ENCODE measurements at places on chromosomes 11 and 22.

GRCh38 chr11:30457087-30457486 is 129.1 kb downstream of the MPPED2 start:
- no peak for DNase-seq

DNA sequence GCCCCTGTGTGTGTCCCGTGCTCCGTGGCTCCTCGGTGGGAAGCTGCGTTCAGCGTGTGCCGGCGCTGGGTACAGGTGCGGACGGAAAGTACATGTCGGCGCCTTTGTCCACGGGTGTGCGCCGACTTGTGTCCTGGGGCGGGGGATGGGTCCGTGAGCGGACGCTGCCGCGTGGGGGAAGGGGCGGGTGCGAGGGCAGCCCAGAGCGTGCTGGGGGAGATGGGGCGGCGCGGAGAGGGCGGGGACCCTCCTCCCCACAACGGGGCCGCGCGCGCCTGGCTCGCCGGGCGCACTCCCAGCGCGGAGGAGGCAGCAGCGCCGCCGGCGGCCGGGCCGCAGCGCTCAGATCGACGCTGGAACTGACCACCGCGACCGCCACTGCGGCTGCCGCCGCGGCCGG is 33.6 kb upstream of the RELT start:
- no peak for DNase-seq

DNA sequence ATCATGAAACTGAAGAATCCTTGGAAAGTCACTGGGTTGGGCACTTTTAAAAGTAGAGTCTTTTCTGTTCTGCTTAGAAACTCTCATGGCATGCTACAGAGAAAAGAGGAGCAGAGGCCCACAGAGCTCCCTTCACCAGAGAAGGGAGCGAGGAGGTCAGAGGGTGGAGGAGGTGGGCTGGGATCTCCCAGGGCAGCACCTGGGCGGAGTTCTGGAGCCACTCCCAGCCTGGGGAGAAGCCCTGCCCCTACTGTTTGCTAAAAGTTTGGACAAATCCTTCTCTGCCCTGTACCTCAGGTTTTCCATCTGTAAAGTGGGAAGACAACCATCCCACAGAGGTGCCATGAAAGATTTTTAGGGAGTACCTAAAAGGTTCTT is 299.1 kb downstream of the KIRREL3 start:
- DNase-seq: no peak

DNA sequence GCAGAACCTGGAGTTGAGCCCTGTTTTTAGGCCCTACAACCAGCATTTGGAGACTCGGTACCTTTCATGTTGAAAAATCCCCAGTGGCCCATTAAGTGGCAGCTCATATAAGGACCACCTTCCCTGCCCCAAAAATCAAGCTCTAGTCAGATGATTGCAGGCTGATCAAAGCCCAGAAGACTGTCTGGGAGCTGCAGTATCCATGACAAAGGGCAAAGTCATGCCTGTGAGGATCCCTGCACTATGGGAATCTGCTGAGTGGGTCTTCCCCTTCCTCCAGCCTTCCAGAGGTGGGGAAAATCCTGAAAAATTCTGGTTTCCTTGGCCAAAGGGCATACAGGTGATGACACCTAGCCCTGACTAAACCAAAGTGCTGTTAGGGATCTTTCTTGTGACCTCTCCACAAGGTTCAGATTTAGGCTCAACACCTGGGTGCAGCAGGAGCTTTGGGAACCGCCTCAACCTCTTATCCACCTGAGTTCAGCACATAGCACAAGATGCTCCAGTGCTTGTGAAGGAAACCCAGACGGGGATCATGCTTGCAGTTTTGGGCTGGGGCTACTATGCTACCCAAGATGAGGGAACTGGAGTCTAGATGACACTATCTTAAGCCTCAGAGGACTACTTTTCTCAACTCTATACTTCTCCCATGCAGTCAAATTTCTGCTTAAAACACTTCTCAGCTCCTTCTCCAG is 1.2 kb upstream of the TRIM3 start:
- no peak for DNase-seq

DNA sequence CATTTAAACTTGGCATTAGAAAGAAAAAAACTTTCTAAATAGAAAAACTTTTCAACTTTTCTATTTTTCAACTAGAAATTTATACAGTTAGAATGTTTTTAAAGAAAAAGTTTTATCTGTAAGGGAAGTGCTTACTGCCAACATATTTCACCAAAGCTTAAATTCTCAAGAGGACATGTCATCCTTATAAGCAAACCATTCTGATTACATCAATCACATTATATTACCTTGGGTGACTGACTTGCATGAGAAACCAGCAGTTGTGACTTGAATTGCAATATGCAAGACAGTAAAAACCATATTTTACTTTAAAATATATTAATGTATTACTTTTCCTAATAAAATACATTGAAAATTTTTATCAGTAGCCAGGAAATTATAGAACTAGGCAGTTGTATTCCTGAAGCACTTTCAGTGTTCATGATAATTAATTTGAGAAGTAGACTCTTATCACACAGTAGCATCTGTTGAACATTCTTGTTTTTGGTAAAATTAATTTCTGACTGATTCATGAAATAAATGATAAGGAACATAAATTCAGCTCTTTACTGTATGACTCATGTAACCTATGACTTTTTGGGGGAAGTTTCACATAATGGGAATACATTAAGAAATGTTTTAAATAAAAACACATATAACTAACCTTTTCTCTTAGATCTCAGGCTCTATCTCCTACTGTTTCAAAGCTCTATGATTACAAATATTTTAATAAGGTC is 345.0 kb upstream of the CCDC179 start:
- no peak for DNase-seq

- DNase-seq: no peak
These were observed 950 bp upstream of the ACER3 start for GRCh38 chr11:76859708-76860227.

- no peak for DNase-seq
These were observed 124.8 kb upstream of the CNTN5 start for GRCh38 chr11:98895936-98896335.

Measured in substantia nigra (tissue), 51 donors.